Astrocyte of the spinal cord (primary cell): ENCODE measurements at places on chromosomes 5 and 9.

DNA sequence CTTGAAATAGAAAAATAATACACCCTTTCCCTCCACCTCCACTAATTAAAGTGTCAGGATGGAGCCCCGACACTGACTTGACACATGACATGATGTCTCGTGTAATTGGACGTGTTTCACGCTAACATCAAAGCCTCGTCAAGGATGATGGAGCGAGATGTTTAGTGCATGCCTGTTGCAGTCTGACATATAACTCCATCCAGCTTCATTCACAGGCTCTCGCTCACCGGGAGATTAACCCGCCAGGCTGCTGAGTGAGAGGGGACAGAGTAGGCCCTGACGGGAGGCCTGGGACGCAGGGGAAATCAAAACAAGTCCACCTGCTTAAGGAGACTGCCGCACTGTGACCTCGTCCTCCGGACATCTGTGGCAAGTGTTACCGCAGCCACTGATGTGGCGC lies 263.5 kb downstream of the SLIT3 start:
- DNase-seq: no peak

DNA sequence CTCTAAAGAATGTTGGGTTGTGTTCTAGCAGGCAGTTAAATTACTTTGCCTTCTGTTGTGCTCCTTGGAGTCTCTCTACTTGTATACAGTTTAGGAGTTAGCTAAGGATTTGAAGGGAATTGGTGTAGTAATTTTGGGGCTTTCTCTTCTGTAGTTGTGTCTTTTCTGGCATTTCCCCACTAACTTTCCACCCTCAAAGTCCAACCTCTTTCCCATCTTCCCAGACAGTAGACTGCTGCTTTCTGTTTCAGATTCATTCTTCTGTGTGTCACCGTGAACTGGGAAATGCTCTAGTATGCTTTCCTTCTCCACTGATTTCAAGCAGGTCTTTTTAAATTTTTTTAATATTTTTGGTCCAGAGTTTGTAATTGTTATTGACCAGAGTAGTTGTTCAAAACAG lies 4.5 kb upstream of the ANGPTL2 start:
- no peak for DNase-seq

DNA sequence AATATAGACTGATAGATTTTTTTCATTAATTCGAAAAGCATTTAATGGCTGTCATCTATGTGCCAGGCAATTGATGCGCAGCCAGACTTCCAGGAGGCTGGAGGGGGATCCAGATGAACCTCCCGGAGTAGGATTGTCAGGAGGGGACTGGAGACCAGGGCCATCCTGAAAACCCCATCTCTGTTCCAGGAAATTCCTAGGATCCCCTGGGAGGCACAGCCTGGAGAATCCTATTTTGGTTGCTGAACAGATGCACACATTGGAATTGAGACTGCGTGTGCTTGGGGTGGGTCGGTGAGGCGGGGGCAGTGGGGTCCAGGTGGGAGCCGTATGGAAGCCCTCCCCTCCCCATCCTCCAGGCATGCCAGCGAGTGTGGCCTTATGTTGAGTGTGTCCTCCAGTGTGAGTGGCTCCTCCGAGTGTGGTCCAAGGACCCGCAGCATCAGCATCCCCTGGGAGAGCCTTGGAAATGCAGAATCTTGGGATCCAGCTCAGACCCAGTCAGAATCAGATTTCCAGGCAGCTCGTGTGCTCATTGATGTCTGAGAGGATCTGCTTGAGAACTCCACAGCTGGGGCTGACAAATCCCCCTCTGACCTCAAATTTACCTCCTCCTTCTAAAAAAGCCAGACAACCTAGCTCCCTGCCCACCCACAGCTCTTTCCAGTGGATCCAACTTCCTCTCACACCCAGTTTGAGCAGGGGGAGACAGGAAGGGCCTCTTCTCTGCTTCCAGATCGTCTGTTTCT lies 38.7 kb downstream of the ROPN1L start:
- no peak for DNase-seq

DNA sequence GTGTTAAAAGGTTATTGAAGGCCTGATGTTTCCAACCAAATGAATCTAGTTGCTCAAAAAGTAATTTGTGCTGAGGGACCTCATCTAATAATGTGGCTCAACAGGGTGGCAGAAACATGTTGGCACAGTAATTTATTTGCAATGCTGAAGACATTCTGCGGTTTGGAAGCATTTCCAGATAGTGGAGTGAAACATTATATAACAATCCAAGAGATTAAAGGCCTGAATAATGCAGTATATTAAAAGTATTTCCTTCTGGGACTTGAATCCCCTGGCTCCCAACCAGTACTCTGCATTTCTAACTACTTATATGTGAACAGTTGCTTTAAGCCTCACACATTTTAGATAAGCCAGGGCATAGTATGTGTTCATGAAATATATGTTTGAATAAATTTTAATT lies 25.9 kb upstream of the ALDH1A1 start:
- DNase-seq: peak; percentile 48

DNA sequence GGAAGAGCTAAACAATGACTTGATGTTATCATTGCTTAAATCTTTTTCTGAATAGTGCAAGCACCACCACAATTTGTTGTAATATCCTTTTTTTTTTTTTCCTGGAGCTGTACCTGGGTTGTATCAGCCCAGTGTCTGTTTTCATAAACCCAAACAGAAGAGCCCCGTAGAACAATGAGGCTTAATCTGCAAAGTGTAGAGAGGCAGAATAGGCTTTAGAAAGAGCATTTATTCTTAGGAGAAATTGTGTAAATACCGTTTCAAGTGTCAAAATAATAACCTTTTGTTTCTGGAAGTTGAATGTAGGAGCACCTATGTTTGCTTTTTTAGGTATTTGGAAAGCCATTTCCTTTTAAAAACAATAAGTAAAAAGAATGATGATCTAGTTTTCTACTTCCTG lies 26.4 kb downstream of the RGS7BP start:
- no peak for DNase-seq
